ENCODE measurements at places on chromosomes 11 and 22.

- no peak for DNase-seq
Observed at GRCh38 chr22:46578251-46578823, 40.9 kb upstream of the CELSR1 start.

DNA sequence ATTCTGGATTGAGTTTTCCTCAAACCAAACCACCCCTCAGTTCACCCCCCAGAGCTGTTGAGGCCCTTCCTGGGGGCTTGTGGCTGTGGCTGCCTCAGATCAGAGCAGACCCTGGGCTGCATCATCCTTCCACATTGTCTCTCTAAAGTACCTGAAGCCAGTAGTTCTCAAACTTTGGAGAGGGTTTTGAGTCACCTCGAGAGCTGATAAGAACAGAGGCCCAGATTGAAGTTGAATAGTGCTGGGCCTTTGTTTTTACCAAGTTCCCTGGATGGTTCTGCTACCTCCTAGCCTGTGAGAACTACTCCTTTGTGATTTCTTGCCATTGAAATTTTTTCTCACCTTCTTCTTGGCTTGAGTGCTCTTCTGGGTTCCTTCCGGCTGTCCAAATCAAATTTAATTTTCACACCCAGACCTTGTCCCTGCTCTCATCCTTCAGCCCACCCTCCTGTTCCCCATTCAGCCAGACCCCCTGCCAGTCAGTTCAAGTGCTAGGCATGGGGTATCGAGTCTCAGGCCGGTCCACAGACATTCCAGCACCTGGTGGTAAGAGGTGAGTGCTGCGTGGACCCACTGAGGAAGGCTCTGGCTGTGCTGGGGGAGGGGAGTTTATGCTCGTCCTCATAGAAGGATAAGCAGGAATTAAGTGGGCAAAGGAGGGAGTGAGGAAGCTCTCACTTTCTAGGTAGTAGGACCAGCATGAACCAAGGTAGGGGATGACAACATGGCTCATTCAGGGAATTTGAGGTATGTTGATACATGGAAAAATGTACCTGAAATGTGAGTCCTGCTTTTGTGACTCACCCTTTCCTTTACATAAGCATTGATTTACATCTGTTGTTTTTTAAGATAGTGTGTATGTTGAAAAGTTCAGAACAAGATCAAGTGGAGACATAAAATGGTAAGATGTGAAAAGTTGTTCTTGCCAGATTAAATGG, 116.5 kb downstream of the PTPRJ start:
- DNase-seq = no peak

DNA sequence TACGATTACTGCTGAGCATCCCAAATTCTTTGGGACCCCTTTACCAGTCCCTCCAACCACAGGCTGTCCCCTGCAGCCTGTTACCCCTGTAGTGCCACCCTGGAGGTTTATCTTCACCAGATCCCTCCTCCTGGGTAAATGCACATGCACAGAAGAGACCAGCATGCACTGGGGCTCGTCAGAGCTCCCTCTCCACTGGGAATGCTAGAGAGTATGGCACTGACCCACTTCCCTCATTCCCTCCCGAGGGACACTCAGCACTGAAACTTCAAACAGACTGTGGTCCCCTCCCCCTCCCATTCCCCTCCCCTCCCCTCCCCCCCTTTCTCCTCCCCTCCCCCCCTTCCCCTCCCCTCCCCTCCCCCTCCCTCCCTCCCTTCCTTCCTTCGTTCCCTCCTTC, 49.1 kb downstream of the C11orf91 start:
- DNase-seq = no peak

- DNase-seq = no peak
Observed at GRCh38 chr11:133905677-133906156, 51.1 kb downstream of the IGSF9B start.

GRCh38 chr11:70942593-70942992, 309.8 kb downstream of the SHANK2 start:
- DNase-seq = no peak

DNA sequence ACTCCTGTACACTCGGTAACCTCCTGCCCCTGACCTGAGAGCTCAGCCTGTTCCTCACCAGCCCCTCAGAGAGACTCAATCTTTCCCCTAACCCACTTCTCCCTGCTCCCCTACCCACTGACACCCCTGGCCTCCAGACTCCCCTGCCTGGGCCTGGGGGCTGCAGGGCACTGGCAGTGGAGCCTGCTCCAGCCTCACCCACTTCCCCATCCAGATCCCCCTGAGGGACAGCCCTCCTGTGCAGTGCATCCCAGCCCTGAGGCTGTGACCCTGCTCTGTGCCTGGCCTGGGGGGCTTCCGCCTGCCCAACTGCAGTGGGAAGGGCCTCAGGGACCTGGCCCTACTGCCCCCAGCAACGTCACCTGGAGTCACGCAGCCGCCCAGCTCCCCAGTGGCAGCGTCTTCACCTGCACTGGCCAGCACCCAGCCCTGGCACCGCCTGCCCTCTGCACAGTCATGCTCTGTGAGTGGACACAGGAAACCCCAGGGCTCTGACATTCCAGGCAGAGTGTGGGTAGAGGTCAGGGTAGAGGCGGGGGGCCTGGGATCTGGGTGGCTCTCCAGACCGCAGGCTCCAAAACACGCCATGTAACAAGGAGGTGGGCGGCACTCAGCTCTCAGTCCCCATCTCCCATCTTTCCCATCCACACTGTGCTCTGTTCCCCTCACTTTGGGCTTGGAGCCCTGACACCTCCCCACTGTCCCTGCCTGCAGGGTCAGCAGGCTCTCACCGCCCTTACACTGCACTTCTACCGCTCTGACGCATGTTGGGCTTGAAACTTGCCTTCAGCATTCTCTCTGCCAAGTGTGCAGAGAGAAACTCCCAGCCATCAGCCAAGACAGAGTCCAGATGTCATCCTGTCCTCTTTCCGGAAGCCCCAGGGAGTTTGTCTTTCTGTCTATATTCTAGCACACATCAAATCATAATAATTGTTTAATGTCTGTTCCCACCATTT, 5.1 kb downstream of the VSIG10L2 start:
- DNase-seq = no peak

DNA sequence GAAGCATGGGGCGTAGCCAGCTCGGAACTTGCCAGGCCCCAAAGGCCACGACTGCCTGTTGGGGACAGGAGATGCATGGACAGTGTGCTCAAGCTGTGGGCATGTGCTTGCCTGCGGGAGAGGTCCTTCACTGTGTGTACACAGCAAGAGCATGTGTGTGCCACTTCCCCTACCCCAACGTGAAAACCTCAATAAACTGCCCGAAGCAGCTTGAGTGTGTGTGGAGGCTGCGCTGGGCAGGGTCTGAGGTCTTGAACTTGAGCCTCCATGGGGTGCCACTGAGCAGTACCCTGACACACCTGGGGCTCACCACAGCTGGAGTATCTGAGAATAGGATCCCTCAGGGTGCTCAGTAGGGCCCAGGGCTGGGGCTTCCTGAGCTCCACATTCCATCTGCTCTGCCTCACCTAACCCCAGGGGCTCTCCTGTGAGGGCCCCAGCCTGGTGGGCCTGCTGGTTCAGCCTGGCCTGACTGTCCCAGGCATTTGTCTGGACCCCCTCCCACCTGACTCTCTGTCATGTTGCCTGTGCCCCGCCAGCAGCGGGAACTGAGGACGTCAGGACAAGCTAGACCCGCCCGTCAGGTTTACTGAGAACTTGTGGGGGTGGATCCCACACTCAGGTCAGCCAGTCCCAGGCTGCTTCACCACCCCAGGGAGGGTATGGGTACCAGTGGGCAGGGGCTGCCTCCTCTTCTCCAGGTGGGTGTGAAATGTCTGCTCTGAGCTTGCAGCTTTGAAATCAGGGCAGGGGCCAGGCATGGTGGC, 3.2 kb downstream of the RASSF7 start:
- DNase-seq = no peak

DNA sequence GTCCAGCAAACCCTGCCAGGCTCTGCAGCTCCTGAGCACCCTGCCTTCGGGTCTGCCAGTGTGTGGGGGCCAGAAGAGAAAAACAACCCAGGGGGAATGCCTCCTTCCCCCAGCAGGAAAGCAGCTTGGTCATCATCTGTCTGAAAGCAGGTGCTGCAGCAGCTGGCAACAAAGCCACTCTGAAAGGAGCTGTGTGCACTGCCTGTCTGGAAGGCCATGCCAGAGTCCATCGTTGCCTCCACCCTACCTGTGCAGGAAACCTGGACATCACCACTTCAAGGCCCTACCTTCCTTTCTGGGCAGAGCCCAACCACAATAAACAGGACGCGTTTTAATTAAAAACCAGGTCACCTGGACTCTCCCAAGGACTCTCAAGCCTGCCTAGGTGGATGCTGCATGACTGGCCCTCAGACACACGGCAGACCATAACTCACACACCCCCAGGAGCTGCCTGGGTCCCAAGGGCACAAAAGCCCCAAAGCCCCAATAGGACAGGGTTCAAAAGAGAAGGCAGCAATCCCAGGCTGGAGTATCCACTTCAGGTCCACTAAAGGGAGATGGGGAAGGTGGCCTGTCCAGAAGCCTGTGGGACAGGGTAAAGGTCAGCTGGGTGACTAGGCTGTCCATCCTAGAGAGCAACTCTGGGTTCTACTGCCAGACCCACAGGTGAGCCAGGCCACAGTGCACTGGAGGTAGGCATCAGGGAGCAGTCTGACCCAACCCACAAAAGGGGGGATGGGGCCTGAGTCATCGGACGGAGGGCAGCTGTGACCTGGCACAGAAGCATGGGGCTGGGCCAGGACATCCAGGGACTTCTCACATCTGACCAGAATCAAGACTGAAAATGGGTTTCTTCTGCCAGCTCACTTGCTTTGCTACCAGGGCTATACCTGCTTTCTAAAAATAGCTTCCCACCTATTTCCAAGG, 6.1 kb downstream of the GNB1L start:
- DNase-seq = no peak

DNA sequence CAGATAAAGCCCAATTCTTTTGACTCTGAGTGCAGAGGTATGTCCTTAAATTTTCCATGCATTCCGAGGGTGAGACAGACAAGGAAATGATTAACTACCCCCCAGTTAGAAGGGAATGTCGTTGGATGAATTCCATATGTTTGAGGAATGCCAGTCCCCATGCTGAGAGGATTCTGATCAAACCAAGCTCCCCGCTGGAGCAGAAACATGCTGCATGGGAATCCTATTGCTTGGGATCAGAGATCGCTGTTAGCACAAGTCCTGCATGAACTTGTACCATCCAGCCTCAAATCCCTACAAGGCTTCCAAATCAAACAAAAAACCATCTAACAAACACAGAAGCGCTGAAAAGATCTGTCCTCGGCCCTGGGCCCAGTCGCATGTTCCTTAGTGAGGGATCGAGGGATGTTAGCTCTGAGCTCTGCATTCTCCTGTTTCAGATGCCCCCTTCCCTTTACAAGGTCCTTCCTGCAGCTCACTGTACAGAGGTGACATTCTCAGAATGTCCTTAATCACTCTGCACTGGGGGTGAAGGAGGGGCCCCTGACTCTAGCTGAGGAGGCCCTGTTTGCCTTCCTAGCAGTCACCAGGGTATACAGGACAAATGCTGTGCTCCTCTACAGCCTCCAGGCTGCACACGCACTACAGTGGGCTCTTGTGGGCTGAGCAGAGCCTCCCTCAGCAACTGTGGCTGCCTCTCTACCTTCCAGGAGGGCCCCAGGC, 353.4 kb downstream of the TENM4 start:
- DNase-seq = no peak

- no peak for DNase-seq
Observed at GRCh38 chr22:49052560-49052959, 775.1 kb downstream of the BRD1 start.

GRCh38 chr11:24685821-24686220, 189.0 kb downstream of the LUZP2 start:
- no peak for DNase-seq

GRCh38 chr11:7927635-7928034, 3.4 kb downstream of the OR10A6 start:
- no peak for DNase-seq

DNA sequence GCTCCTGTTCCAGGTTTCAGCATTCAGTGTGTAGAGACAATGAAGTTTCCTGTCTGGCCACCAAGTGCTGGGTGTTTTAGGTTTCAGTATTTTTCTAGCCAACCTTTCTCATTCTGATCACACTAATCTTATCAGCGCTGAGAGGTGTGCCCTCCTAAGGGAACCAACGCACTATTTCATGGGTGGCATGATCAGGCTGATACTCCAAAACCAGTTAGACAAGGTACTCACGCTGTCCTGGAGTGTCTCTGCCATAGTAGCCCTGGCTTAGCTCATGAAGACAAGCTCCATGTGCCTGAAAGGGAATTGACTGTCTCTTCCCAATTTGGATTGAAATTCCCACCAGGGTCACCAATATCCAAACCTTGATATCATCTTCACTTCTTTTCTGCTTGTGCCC, 8.0 kb upstream of the RAB38 start:
- DNase-seq = no peak

DNA sequence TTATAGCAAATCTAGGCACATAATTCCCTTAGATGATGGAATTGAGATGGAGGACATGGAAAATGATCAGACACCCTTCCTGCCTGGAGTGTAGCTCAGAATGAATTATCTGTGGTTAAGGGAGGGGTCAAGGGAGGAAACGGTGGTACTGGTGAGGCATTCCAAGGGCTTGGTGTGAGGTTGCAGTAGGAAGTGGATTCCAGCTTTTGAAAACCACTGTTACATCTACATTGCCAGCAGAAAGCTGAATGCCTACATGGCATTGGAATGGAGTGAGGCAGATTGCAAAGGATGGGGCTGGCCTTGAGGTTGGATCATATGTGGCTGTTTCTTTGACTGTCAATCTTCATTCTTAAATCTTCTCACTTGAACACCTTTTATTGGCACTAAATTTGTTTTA, 684.4 kb downstream of the NTM start:
- DNase-seq = no peak

DNA sequence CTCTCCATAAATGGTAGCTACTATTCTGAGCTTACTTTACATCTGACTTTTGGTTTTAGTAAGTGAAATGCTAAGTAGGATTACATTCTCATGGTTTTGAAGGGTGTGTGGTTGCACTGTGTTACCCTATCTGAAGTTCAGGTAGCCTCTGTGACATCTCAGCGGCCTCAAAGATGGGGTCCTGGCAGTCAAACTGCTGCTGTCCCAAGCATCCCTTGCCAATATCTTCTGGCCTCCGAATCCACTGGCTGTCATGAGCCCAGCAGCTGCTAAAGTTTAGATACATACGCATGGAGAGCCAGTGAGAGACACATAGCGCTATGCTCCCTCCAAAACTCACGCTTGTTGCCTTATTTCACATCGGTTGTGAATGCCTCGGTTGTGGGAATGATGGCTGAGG, 34.9 kb downstream of the UBASH3B start:
- no peak for DNase-seq

DNA sequence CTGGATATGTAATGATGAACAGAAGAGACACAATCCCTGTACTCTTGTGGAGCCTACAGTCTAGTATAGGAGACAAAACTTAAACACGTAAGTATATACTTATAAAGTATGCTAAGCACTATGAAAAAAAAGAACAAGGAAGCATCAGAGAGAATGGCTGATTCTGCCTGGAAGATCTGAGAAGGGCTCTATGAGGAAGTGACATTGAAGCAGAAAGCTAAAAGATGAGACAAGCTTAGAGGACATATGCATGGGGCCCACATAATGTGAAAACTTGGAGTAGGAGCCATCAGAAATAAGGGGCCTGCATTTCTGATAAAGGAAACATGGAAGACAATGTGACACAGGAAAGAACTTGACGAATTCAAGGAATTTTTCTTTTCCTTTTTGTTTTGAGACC, 16.6 kb downstream of the SAA1 start:
- no peak for DNase-seq

Data from AML-193 (cell line).